ENCODE measurements at places on chromosomes 6 and 20. TPM values are rescaled to one million over a fixed set of nuclear protein-coding genes. Genes with fewer than 3 reads are reported as not detected.

DNA sequence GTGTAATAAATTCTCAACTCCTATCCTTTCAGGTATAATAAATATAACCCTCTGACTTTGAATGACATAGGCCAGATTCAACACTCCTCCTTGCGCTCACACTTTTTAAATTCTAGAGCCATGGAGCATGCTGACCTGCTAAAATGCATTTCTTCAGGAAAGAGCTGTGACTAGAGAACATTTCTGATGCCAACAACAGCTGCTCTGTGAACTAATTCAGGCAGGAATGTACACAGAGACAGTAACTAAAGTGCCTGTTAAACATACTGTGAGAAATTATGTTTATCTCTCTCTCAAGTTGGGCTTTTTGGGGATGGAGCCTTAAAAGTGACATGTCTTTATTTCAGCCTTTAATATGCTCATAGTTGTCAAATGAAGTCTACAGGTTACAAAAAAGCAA is 8.3 kb downstream of the NHSL1 start:
- no peak for DNase-seq

- DNase-seq, result no peak
Measured at GRCh38 chr6:29014729-29015608, 9.9 kb upstream of the ZNF311 start.

- no peak for DNase-seq
Measured at GRCh38 chr6:39521958-39522357, 199.5 kb upstream of the KCNK16 start.

DNA sequence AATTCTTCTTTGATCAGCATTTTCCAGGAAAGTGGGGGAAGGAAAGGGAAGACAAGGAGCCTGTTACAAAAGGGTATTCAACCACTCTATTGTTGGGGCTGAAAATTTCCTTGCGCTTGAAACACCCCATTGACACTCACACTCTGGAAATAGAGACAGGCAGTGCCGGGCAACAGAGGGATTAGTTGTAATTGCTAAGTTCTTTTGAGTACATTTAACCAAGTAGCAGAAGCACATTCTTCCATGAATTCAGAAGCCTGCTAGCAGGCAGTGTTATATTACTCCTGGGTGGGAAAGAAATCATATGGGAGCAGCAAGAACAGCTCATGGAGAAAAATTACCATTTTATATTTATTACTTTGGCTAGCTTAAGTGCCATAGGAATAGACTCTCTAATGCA is 745.5 kb downstream of the C6orf118 start:
- DNase-seq, result no peak

DNA sequence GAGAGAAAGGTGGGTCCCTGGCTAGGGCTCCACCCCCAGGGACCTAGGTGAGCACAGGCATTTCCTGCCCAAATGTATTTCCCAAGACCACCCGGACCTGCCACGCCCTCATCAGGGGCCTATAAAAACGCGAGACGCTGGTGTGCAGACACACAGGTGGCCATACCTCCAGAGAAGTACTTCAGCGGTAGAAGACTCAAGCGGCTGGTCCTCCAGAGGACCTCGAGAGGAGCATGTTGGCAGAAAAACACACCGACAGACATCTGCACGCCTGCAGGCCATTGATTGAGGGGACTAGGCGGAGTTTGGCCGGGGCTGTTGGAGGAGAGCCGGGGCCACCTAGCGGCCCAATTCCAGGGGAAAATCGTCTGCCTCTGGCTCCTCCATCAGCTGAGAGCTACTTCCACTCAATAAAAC is 695.8 kb upstream of the MMS22L start:
- no peak for DNase-seq

DNA sequence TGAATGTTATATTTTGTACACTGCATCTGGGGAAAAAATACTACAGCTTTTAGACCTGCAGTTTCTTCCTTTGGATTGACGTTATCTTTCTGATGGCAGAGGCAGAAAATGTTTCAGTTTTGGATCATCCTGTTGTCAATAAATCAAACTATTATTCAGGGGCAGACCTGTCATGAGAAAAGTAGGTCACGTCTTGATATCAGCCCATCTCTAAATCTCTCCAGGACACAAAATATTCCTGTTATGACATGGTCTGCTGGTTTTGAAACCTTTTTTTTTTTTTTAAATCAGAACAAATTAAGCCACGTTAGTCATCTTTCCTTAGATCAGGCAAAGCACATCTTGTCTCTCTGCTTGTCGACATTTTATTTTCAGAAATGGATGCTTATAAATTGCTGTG is 24.0 kb downstream of the IL20RA start:
- DNase-seq, result no peak

GRCh38 chr6:125274935-125275334 is 26.8 kb downstream of the HDDC2 start:
- no peak for DNase-seq

ECT2L gene
- total RNA-seq, result not detected

GRCh38 chr6:40996591-40997233 is 42.3 kb downstream of the UNC5CL start:
- DNase-seq, result no peak

REPS1 gene
- 46.4 TPM for total RNA-seq

OLIG3 gene
- not detected for total RNA-seq

SLC32A1 gene
- total RNA-seq, result not detected

MMP24OS gene
- 5.4 TPM for total RNA-seq

DNA sequence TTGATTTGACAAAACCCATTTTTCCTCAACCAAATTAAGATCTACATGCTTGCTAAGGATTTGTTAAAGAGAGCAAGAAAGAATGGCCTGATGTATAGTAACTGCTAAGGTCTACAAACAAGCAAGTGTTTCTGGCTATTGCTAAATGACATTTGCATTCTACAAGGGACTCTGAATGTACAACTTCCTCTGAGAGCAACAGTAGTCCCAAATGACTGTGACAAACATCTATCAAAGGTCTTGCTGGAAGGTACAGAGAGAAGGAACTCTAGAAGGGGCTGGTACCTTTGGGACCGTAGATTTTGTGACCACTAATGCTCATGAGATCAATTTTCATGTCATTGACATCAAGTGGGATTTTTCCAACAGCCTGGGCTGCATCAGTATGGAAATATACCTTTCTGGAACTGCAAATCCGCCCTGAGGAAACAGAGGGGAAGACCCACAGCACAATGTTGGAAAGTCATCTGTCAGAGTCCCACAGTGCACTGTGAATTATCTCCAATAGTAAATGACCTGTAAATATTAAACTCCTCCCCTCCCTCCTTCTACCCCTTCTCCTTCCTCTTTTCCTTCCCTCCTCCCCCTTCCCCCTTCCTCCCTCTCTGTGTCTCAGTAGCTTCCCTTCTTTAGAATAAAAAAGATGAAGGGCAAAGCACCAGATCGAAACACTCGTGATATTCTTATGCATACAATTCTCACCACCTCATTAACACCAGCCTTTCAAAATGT is 15.9 kb upstream of the CPNE1 start:
- no peak for DNase-seq

TMEM30A gene
- 54.4 TPM for total RNA-seq

CTAGE9 gene
- not detected for total RNA-seq

DNA sequence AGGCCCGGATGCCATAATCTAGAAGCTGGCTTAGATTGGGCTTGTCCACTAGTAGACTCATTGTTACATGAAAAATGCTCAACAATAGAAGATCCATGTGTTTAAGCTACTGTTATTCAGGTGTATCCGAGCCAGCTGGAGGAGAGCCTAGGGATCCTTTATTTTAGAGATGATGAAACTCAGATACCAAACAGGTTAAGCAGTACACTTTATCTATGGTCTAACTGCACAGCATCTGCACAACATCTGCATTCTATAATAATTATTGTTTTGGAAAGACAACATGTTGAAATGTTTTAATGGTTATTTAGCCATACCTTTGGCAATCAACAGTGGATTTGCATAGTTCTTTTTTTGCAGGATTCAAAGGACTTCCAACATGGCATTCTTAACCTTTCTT is 134.1 kb downstream of the RFPL4B start:
- no peak for DNase-seq

GRCh38 chr20:2237059-2237458 is 58.7 kb upstream of the TGM3 start:
- no peak for DNase-seq

DNA sequence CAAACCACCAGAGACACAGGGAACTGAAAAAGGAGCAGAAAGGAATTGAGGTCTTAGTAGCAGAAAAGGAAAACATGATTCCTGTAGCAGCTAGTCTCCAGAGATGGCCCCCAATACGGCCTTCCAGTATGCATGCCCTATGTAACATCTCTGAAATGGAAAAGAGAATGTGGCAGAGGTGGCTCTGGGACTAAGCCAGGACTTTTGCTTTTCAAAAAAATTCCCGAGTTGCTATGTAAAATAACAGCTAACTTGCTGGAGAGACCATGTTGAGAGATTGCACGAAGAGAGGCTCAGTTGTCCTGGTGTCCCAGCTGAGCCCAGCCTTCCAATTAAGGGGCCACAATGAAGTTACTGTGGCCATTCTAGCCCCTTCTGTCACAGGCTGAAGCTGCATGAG is 27.7 kb downstream of the IL20RA start:
- no peak for DNase-seq

NR2E1 gene
- not detected for total RNA-seq
